ENCODE measurements at places on chromosomes 3 and 15.

GRCh38 chr15:77974098-77974414 lies 103.5 kb downstream of the TBC1D2B start:
- no peak for DNase-seq

- peak; percentile 39 for DNase-seq
These were observed 13.4 kb upstream of the FAM98B start for GRCh38 chr15:38440353-38441129.

GRCh38 chr15:63371297-63371918 lies 10.2 kb downstream of the CA12 start:
- DNase-seq = no peak

DNA sequence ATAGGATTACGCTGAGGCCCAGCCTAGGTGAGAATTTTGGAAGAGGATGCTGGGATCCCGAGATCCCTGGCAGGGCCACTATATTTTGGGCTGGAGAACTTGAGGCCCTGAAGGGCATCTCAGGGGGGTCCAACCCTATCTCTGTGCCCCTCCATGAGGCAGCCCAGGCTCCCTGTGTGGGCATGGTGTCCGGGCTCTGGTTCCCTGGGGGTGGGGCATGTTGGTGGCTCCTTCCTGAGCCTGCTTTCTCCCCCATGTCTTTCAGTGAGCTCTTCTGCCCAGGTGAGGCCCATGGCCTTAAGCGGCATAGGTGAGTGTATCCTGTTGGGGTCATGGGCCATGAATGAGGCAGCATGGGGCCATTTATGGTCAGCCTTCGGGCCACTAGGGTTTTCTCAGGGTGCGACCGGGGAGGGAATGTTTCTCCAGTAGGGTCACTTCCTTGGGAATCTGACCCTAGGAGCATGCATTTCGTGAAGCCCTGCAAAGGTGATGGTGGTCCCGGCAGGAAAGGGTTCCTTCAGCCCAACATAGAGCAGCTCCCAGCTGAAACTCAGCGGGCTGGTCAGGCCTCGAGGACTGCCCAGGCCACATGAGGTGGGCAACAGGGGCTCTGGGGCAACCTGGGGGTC lies 191.3 kb downstream of the UBE3A start:
- no peak for DNase-seq

GRCh38 chr3:73188707-73189106 lies 127.2 kb downstream of the EBLN2 start:
- no peak for DNase-seq

- DNase-seq = no peak
These were observed 205.7 kb downstream of the UACA start for GRCh38 chr15:70557521-70558258.

DNA sequence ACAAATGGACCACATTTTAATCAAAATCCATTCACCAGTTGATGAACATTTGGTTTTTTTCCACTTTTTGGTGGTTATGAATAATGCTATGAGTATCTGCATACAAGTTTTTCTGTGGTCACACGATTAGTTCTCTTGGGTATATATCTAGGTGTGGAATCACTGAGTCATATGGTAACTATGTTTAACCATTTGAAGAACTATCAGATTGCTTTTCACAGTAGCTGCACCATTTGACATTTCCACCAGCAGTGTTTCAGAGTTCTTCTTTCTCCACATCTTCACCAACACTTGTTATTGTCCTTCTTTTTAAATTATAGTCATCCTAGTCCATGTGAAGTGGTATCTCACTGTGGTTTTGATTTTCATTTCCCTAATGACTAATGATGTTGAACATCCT lies 33.3 kb upstream of the ATG7 start:
- no peak for DNase-seq

DNA sequence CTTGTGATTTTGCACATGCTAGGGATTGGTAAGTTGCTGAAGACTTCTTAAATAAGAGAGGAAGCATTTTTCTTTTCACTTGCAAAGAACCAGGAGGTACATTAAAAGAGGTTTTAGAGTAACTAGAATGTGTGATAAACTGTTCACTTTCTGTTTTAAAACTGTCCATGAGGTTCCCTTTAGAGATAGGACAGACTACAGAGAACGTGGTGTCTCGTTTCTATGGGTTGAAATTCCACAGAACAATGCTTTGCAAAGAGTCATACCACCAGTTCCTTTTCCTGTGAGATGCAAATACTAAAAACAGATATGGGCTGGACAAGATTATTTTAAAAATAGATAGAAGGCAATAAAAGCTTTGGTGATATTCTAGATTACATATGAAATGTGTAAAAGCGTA lies 372.8 kb downstream of the TIGIT start:
- DNase-seq = no peak

GRCh38 chr3:98029083-98029482 lies 6.0 kb downstream of the GABRR3 start:
- DNase-seq = no peak

DNA sequence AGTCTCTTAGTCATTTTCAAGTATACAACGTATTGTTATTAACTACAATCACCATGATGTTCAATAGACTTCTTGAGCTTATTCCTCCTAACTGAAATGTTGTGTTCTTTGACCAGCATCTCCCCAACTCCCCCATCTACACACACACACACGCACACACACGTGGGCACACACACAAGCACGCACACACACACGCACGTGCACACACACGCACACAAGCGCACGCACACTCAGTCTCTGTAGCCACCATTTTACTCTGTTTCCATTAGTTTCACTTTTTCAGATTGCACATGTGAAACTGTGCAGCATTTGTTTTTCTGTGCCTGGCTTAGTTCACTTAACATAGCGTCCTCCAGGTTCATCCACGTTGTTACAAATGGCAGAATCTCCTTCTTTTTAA lies 247.0 kb downstream of the XXYLT1 start:
- DNase-seq = no peak

Measured in NCI-H1417 treated with DMSO at 0.1 percent for 48 hours (cell line).